ENCODE measurements at places on chromosomes 2 and 18.

GRCh38 chr2:21643180-21643579, 519.4 kb downstream of the TDRD15 start:
- no peak for DNase-seq

DNA sequence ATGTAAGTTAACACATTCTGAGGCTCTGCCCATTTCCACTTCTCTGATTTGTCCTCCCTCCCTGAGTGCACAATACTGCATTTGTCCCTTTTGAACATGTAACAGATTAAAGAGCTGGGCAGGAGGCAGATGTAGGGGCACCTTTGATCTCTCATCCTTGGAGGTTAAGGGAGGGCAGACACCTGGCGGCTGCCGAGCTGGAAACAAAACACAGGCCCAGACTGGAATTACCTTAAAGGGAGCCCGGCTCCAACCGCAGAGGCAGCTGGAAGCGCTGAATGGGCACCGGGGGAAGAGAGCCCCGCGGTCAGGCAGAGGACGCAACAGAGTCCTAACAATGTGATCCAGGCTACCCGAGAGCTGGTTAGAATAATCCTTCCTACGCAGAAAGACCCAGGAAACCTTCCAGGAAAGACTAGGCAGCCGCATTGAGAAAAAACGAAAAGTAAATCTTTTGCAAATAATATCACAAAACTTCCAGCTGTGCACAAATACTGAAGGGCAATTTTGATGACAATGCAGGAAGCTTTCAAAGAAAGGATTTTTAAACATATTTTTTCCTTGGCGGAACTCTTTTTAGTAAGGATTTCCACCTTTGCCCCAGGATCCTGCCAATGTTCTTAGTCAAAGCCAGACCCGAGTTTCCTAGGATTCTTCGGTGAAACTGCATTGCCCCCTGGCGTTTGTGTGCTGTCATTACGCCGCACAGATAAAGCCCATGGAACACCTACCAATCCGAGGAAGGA, 216.0 kb downstream of the TGIF1 start:
- peak; percentile 21 for DNase-seq

DNA sequence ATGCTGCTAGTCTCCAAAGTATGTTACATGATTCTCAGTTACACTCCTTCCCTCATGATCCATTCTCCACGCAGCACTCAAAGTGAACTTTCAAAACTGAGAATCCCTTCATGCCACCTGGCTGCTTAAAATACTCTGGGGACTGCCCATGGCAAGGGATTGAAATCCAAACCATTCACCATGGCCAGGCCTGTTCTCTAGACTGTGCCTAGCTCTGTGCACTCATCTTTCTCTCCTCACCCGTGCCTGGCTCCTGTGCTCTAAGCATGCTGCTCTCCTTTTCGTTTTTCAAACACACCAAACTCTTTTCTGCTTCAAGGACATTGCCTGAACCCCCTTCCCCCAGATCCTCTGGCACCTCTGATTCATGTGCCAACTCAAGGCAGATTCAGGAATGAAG, 80.9 kb downstream of the FASTKD2 start:
- no peak for DNase-seq

DNA sequence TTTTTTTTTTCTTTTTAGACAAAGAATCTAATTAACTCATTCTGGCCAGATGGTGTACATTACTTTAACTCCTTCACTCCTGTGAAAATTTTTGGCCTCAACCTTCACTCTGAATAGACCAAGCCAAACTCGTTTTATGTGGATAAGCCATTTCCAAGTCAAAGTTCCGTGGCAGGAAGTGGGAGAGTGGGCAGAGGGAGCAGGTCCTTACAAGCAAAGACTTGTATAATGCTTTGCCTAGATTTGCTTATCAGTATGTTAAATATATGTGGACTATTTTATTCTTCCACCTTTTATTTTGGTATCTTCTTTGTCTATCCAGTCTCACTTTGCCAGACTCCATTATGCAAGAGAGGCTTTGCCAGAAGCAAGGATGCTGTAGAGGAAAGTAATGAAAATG, 178.1 kb upstream of the TNP1 start:
- DNase-seq, result no peak

DNA sequence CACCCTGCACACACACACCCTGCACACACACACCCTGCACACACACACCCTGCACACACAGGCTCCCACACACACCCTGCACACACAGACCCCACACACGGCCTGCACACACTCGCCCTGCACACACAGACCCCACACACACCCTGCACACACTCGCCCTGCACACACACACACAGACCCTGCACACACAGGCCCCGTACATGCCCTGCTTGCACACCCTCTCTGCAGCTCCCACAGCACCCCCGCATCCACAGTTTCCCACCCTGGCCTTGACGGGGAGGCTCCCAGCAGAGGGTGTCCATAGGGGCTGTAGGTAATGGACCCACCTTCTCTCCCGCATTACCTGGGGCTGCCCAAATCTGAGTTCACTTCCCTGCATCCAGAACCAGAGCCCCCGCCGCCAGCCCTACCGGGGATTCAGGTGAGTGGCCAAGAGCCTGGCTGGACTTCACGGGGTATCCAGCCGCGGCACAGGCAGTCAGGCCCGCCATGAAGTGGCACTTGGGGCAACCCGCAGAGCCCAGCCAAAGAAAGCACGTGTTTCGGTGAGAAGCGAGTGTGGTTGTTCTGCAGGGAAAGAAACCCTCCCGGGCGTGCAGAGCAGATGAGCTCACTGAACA, 88.6 kb upstream of the GPC1 start:
- DNase-seq, result no peak

DNA sequence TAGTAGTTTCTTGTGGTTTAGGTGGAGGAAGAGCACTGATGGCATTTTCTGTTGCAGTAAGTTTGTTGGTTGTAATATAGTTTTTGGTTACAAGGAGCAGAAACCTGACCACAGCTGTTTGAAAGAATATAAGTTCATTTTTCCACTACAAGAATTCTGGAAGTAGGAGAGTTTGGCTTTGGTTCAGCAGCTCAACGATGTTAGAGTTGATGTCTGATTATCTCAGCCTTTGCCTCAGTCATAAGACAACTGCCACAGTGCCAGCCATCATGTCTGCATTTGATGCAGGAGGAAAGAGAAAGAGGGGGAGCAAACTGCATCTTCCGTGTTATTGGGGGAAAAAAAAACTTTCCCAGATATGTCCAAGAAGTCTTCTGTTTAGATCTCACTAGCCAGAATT, 119.1 kb downstream of the LYPD1 start:
- DNase-seq, result no peak

Data from GM06990 (cell line).